ENCODE measurements at places on chromosomes 7 and 10. TPM values are rescaled to one million over a fixed set of nuclear protein-coding genes. Genes with fewer than 3 reads are reported as not detected.
A peak's percentile ranks its signal among the peaks of the same experiment; 100 is the strongest.

ZNF804B gene
- total RNA-seq = not detected

MAGI2 gene
- total RNA-seq = 27.2 TPM

DNA sequence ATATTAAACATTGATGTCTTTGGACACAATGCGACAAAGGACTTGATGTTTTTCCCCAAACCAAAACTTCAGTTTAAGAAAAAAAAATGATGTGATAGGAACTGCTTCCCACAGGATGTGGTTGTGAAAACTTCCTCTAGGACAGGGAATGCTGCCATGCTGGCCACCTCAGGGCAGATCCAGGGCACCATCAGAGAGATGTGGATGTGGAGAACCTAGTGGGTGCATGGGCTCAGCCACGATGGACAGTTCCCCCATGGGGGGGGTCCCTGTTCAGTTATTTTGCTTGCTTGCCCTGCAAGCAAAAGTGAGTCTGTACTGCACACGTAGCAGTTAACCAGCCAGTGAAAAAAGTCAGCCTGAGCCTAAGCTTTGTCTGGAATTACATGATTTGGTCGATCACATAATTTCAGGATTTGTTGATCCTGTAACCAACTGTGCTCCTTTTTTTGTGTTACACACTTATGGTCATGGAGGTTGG, 36.3 kb downstream of the LAMB4 start:
- peak; percentile 23 for DNase-seq

- DNase-seq = no peak
Measured at GRCh38 chr7:74222851-74223710, 13.3 kb downstream of the LAT2 start.

- no peak for DNase-seq
Measured at GRCh38 chr10:91643700-91644099, 10.8 kb upstream of the PPP1R3C start.

DNA sequence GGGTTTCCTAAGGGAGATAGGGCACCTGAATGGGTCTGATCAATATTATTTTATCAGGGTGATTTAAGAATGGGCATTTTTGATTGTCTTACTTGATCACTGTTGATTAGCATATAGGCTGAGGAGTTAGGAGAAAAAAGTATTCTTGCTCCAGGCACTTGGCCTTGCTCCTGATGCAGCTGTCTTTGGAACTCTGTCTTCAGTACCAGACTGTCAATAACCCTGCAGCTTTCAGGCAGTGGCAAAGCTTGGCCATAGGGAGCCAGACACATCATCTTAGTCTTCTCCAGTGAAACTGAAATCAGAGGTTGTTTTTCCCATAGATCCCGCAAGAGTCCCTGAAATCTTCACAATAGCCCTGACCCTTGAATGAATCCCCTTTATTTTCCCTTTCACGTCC, 47.2 kb downstream of the EXOC4 start:
- DNase-seq = no peak

- DNase-seq = peak; percentile 96
Measured at GRCh38 chr10:113788604-113789083, 37.2 kb downstream of the PLEKHS1 start.
